ENCODE measurements at places on chromosomes 16 and 17.
A peak's percentile ranks its signal among the peaks of the same experiment; 100 is the strongest.

- DNase-seq, result no peak
Measured at GRCh38 chr17:49944273-49944870, 24.6 kb upstream of the DLX4 start.

DNA sequence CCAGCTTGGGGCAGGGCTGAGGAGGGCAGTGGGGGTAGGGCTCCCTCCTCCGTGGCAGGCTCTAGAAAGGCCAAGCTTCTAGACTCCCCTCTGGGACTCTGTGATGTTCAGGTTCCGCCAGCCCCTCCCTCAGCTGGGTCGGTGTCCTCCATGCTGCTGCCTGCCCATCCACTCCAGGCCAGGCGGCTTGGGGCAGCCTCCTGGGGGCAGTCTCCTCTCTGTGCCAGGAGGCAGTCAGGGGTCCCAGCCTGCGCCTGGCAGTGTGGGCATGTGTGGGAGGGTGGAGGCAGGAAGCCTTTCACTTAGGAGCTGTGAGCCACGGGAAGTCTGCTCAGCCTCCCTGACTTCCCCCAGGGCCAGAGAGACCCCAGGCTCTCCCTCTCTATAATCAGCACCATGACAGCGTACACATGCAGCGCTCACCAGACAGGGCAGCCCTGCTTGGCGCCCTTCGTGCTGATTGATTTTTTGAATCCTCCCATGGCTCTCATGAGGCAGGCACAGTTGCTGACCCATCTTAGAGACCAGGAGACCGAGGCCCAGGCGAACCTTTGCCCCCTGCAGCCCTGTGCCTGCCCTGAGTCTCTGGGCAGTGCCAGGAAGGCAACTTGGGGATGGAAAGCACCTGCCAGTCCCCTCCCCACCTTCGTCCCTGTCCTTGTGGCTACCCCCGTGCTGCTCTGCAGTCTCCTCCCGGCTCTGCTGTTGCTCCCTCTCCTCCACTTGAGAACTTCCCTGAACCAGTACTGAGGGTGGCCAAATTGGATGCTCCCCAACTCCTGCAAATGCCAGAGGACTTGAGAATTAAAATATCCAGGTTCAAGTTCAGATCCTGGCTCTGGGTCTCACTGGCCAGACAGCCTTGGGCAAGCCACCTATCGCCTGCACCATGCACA lies 234.7 kb upstream of the GSE1 start:
- no peak for DNase-seq

DNA sequence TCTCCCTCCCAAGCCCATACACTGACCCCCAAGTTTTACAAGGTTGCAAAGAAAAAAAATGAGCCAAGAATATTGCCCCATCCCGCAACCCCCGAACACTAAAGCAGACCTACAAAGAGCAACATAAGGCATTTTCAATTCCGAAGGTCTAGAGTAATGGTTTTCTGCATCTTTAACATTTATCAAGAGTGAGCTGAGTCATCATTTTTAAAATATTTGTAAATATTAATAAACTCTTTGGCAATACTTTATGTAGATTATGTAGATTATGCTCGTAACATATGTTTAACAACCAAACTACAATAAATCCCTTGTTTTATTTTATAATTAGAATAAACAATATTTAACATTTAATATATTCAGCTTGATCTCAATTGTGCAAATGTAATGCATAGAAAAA lies 1.4 kb downstream of the ZNF624 start:
- no peak for DNase-seq

DNA sequence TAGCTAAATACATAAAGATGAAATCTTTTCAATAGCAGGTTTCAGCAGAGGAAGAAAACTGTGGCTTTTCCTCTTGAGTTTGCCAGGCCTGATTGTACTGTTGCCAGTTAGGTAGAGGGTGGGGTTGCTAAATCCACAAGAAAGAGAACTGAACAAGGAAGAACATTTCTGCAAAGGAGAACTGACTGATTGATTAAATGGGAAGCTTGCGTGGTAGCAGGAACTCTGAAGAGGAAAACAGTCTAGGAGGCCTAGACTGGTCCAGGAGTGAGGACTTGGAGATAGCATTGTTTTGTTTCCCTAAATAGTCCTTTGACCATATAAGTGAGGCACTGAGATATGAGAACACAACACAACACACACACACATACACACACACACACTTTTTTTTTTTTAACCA lies 18.8 kb downstream of the LRRC36 start:
- DNase-seq, result no peak

DNA sequence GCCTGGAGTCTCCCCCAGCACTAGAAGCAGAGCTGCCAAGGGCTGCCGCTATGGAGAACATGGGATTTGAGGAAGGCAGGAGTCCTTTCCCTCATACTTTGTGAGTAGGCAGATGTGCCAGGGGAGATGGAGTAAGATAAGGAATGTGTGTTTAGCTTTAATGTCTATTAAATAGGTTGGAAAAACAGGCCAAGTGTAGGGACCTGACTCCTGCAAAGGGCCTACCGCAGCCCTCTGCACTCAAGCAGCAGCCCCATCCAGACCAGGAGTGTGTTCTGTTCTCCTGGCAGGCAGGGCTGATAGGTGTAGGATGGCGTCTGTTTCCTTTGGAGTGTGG lies 1.8 kb upstream of the MIF4GD start:
- no peak for DNase-seq

DNA sequence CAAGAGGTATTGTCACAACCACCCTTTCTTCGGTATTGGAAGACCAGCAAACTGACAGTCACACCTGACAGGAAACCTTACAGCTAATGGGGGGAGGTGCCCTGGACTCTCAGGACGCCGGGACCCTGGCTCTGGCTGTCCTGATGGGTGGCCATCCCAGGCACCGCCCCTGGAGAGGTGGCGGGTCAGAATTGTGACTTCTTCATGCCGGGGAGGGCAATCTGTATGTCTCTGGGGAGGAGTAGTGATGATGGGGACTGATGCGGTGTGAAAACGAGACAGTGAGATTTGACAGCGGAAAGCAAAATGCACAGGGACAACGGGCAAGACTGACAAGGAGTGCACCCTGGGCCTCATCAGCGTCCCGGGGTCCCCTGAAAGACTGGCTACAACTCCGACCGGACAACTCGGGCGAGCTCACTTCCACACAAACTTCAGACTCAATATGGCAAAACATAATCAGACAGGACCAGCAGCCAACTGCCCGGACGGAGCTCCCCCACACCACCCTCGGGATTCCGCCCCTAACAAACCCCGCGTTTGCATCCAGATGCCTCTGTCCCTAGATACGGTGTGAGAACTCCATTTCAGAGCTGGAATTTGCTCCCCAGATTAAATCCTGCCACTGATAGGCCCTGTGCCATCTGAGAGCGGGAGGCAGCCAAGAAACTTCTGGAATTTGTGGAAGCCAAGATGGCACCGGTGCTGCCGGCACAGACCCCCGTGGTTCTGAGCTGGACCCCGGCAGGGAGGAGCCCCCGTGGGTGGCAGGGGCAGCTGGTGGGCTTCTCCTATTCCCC lies 83.6 kb upstream of the CREBBP start:
- no peak for DNase-seq

DNA sequence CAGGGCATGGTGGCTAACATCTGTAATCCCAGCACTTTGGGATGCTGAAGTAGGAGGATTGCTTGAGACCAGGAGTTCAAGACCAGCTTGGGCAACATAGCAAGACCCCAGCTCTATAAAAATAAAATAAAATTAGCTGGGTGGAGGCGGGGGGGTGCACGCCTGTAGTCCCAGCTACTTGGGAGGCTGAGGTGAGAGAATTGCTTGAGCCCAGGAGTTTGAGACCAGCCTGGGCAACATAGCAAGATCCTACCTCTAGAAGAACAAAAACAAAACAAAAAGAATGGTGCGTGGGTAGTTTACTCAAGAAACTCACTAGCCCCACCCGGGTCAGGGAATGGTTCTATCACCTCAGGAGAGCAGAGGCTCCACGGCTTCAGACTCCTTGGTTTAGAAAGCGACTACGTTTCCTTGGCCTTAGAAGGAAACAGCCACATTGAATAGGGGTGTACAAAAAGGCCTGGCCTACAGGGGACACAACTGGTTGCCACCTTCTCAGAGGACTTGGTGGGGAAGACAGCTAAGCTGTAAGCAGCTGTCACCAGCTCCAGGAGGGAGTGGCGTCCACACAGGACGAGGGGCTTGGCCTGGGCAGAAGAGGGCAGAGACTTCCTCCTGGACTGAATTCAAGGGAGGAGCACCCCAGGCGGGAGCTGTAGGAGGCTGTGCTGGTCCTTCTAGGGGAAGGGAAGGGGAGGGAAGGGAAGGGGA lies 716 bp downstream of the TK1 start:
- DNase-seq, result peak; percentile 65

DNA sequence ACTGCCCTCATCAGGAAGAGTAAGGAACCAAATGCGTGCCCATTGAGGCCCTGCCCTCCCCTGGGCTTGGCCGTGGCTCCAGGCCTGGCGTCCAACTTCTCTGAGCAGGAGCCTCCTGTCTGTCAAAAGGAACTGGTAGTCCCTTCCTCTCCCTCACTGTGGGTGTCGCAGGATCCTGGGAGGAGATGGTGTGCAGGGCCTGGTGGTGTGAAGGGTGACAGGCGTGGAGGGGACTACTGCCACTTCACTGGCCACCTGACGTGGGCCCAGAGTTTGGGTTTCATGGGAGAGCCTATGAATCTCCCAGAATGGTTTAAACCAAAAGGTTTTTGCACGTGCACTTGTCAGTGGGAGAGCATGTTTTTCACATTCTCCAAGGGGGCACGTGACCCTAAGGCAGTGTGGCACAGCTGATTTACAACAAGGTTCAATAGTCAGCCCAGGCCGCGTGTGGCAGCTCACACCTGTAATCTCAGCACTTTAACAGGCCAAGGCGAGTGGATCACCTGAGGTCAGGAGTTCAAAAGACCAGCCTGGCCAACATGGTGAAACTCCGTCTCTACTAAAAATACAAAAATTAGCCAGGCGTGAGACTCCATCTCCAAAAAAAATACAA lies 12.5 kb downstream of the ARL2BP start:
- peak; percentile 32 for DNase-seq

- DNase-seq, result no peak
Measured at GRCh38 chr17:17398188-17398942, 78.4 kb upstream of the MED9 start.

GRCh38 chr17:1735418-1735817 lies 7.3 kb upstream of the SERPINF2 start:
- DNase-seq, result no peak

DNA sequence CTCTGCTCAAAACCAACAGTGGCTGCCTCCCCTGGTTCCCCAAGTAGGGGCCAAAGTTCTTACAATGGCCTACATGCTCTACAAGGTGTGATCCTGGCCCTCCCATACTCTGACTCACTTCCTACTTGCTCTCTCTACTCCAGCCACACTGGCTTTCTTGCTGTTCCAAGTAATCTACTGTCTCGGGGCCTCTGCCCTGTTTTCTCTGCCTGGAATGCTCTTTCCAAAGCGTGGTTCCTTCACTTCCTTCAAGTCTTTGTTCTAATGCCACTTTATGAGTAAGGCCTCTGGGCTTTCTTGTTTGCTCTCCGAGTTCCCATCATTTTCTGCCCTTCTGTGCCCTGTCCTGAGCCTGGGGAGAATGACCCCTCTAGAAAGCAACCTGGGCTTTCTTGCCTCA lies 4.1 kb upstream of the CDH3 start:
- DNase-seq, result no peak

- DNase-seq, result no peak
Measured at GRCh38 chr16:67468731-67469130, 12.2 kb downstream of the ATP6V0D1 start.

DNA sequence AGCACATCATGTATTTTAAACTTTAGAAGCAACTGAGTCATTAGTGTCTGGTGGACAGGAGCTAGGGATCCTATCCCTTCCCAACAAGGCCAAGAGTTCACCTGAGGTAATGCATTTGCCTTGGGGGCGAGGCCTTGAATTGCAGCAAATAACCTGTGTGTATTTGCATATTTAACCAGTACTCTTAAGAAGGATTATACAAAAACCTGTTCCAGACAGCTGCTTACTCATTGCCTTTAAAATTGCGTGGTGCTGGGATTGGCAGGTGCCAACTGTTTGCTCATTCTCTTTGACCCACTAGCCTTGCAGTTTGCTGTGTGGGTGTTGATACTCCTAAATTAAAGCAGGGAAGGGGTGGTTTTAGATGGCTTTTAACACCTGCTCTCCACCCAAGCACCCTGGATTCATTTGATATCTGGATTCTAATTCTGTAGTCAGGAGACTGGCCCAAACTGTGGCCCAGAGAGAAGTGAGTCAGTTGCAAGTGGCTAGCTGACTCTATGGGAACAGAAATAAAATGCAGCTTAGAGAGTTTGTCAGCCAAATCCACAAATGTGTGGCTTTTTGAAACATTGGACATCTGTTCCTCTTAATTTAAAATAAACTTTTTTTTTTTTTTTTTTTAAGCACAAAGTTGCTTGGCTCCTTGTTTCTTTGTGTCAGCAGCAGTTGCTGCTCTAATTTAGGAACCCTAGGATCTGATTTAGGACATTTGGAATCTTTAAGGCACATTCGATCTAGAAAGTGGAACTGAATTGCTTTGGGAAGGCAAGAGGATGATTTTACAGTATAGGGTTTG lies 46.9 kb downstream of the TUBD1 start:
- DNase-seq, result no peak

DNA sequence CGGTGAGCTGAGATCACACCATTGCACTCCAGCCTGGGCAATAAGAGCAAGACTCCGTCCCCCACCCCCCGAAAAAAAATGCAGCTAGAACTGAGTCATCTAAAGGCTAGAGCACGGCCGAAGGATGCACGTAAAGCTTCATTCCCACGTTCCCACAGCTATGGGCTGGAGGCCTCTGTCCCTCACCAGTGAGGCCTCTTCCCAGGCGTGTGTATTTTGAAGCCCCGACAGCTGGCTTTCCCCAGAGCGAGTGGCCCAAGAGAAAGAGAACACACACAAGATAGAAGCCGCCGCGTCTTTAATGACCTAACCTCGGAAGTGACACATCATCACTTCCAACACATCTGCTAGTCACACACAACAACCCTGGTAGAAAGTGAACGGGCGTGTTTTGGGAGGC lies 6.6 kb upstream of the KCTD5 start:
- no peak for DNase-seq

- DNase-seq, result no peak
Measured at GRCh38 chr17:44223541-44224071, 4.1 kb upstream of the UBTF start.

DNA sequence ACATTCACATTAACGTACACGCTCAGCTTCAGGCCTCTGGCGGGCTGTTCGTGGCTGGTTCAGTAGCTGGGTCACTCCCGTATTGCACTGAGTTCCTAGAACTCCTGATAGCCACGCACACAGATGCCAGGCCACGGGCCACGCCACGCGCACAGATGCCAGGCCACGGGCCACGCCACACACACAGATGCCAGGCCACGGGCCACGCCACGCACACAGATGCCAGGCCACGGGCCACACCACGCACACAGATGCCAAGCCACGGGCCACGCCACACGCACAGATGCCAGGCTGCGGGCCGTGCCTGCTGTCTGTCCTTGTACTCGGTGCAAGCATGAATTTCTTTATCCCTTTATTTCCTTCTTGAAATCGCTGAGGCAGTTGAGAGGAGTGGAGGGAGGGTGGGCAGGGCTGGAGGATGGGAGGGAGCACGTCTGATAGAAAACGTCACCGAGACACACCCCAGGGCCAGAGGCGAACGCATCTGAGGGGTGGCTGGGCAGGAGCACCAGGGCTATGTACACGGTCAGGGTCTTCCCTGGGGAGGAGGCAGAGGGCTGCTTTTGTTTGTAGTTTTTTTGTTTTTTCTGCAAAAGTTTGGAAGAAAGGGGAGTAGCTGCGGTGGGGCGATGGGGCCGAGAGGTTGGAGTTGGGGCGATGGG lies 8.6 kb upstream of the PABPN1L start:
- no peak for DNase-seq

- DNase-seq, result no peak
Measured at GRCh38 chr17:57872536-57872935, 22.7 kb upstream of the MRPS23 start.

All from Peyer's patch (tissue), 4 donors.